ENCODE measurements at places on chromosomes 5 and 9. TPM values are rescaled to one million over a fixed set of nuclear protein-coding genes. Genes with fewer than 3 reads are reported as not detected.

GRCh38 chr5:43582082-43583005 is 20.6 kb upstream of the NNT start:
- H3K4me3 ChIP-seq, result no peak overlapping the region
- no peak for DNase-seq
- no peaks in the 10 kb centered on the region for H3K36me3 ChIP-seq
- H3K27ac ChIP-seq, result no peak overlapping the region
- H3K4me1 ChIP-seq, result no peaks in the 10 kb centered on the region

GRCh38 chr5:61320860-61321259 is 11.2 kb upstream of the ZSWIM6 start:
- no peaks in the 10 kb centered on the region for H3K27me3 ChIP-seq
- peaks cover 8% of the 10 kb centered on the region for H3K4me1 ChIP-seq
- no peaks in the 10 kb centered on the region for H3K36me3 ChIP-seq
- peak overlapping the region; percentile 61 for H3K27ac ChIP-seq
- H3K4me3 ChIP-seq, result no peak overlapping the region

SCGB3A2 gene
- 0.67 TPM for total RNA-seq

DNA sequence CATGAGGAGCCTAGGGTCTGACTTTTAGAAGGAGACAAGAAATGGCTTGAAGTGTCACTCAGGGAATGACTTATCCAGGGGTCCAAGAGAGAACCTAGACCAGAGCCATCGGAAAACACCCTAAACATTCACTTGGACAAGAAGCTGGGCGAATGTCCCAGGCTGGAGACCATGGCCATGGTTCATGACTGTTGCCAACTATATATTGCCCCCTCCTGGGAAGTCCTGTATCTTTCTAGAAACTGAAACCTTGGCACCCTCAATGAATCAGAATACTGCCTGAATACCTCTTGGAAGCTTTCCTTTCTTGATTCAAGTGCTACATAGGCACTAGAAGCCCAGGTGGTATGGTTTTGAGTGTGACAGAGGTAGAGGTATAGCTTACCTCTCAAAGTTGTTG is 29.9 kb downstream of the TRMO start:
- H3K27me3 ChIP-seq, result no peaks in the 10 kb centered on the region
- no peak overlapping the region for H3K4me3 ChIP-seq
- DNase-seq, result no peak
- no peaks in the 10 kb centered on the region for H3K4me1 ChIP-seq
- H3K27ac ChIP-seq, result no peak overlapping the region
- H3K36me3 ChIP-seq, result no peaks in the 10 kb centered on the region

CAVIN4 gene
- total RNA-seq, result 0.17 TPM

Measured in colonic mucosa (tissue), 4 donors.